Activated CD4-positive, alpha-beta T cell treated with anti-CD3 and anti-CD28 coated beads, Interleukin-2, amount 50 U/mL, for 1 hour (primary cell): ENCODE measurements at places on chromosomes 3 and 15.

- DNase-seq = no peak
Observed at GRCh38 chr3:149395107-149396089, 17.9 kb upstream of the TM4SF1 start.

DNA sequence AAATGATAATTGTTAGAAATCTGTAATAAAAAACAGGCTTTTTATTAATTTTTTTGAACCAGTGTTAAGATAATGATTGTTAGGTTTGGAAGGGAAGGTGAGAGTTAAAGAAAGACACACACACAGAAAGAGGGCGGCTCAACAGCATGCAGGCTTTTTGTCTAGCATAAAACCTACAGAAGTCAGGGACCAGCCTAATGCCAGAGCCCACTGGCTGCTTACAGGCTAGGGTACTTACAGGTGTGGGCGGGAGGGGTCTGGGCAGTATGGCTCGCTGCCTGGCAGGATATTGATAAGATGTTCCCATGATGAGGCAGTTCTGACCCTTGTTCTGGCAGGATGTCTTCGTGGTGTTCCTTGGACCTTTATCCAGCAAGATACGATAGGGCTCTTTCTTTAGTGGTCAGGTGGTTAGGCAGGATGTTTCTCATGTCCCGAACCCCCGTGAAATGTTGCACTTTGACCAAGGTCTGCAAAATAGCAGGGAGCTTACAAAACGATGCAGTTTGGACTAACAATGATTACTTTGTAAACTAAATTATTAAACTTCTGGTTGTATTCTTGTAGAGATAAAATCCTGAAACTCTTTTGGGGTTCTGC, 84.7 kb downstream of the DCUN1D1 start:
- no peak for DNase-seq

DNA sequence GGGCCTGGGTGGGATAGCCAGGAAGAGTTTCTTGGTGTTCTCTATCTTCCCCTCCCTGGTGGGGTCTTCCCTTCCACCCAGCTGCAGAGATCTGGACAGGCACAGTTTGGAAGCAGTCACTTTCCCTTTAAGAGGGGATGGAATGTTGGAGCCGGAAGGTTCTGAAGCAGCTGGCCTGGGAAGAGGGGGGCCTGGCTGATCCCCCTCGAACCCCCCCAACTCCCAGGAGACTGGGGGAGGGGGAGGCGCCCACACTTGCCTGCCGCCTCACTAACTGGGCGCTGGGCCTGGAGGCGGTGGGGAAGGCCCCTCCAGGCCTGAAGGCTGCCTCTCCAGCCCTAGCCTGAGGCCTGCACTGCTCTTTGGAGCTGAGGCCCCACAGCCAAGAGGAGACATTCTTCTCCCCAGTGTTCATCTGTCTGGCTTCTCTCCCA, 1.4 kb downstream of the DVL3 start:
- DNase-seq = no peak

DNA sequence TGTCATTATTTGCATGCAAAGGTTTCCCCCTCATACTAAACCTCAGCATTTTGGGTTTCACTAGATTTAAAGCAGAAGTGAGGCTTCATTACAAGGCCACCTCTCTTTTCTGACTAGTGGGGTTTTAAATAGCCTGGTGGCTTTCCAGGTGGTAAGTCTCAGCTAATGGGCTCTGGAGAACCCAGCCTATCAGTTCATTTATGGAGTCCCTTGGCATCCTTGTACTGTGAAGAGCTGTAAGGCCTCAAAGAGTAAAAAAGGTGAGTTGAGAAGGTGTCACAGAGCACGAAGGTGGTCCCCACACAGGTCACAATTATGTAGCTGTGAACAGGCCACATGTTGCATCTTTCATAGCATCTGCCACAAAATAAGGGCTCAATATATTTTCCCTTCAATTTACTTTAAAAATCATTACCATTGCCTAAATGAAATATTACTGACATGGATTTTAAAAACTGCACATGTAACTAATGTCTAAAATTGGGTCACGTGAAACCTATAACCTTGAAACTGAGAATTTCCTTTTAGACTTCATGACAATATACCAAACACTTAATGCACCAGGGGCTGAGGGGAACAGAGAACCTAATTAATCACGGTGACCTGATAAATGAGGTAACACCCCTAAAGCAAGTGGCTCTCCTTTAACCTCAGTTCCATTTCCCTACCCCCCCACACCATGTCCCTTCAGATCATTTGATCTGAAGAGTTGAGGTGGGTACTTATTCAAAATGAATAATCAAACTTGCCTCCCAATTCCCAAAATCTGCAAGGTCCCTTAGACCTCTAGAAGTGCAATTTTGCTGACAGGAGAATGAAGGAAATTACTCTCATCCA, 1.3 kb downstream of the NGLY1 start:
- no peak for DNase-seq

DNA sequence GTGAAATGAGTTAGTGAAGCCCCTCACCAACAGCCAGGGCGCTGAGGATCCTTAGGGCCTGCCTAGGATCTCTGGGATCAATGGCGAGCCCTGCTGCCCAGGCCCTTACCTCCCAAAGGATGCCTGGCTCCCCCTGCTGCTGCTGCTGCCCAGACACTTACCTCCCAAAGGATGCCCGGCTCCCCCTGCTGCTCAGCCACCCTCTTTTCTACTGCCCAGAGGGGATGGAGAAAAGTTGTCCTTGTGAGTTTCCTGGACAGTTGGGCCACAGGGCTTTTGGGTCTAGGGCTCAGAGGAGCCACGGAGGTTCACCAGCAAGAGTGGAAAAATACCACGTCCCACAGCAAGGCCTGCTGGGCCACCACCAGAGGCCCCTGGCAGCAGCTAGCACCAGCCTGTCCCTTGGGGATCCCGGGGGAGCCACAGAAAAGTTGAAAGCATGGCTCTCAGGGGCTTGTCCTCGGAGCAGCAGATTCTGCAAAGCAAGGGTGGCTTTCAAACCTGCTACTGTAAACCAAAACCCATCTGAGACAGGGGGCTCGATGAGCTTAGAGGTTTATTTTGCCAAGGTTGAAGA, 59.4 kb downstream of the SLC6A6 start:
- DNase-seq = peak; percentile 44

- DNase-seq = no peak
Observed at GRCh38 chr3:154223519-154223918, 100.8 kb downstream of the DHX36 start.

DNA sequence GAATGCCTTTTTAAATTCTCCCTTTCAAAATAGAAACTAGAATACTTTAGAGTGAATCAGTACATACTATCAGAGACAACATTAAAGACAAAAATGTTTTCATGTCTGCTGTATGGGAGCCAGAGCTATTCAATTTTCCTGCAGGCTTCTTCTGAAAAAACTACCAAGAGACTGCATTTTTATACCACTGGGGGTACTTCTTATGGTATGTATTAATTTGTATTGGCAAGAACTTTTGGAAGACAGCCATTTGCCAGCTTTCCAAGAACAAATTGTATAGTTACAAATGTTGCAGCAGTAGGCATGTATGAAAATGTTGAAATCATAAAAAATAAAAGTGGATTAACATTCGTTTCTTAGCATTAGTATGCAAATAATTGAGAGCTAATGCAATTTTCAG, 1010.0 kb upstream of the CADM2 start:
- no peak for DNase-seq

- DNase-seq = no peak
Observed at GRCh38 chr3:22606461-22606860, 596.7 kb upstream of the UBE2E2 start.

- no peak for DNase-seq
Observed at GRCh38 chr15:68775671-68776476, 44.8 kb downstream of the ANP32A start.

DNA sequence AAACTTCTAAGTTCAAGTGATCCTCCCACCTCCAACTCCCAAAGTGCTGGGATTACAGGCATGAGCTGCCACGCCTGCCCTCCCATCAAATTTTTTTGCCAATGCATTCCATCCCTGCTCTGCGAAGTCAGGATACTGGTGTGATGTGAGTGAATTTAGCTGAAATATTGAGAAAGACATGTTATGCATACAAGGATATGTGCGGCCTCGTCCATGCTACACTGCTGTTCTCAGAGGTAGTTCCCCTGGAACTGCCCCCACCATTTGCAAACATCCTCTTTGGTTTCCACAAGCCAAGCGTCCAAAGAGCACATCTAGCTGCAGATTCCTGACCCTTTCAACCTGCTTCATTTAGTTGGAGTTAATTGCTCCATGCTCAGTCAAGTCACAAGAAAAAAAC, 36.5 kb upstream of the BCL2A1 start:
- no peak for DNase-seq

DNA sequence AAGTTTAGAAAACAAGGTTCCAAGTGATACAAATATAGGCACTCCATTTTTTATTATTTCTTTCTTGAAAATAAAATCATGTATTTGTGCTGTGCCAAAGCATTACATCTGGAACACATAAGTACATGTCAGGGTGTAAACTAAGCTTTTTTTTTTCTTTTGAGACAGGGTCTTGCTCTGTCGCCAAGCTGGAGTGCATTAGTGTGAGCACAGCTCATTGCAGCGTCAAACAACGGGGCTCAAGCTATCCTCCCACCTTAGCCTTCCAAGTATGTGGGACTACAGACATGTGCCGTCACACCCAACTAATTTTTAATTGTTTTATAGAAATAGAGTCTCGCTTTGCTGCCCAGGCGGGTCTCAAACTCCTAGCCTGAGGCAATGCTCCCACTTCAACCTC, 9.0 kb downstream of the SPATA12 start:
- no peak for DNase-seq

- no peak for DNase-seq
Observed at GRCh38 chr15:48592221-48592731, 53.2 kb downstream of the FBN1 start.

DNA sequence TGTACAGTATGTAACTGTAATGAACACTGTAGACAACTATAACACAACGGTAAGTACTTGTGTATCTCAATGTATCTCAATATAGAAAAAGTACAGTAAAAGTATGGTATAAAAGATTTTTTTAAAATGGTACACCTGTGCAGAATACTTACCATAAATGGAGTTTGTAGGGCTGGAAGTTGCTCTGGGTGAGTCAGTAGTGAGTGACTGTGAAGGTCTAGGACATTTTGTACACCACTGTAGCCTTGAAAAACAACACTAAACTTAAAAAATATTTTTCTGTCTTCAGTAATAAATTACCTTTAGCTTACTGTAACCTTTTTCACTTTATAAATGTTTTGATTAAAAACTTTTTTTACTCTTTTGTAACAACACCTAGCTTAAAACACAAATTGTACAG, 142.9 kb downstream of the ATG7 start:
- DNase-seq = no peak

- no peak for DNase-seq
Observed at GRCh38 chr3:69890084-69890483, 109.4 kb upstream of the SAMMSON start.

GRCh38 chr3:107367353-107367752, 9.9 kb upstream of the CCDC54 start:
- no peak for DNase-seq

- no peak for DNase-seq
Observed at GRCh38 chr3:187006864-187007630, 76.7 kb downstream of the ST6GAL1 start.

- no peak for DNase-seq
Observed at GRCh38 chr3:127821394-127821793, 921 bp downstream of the MGLL start.

GRCh38 chr3:188516515-188516914, 362.6 kb downstream of the LPP start:
- DNase-seq = no peak

- no peak for DNase-seq
Observed at GRCh38 chr3:46236294-46237054, 5.8 kb upstream of the CCR3 start.

DNA sequence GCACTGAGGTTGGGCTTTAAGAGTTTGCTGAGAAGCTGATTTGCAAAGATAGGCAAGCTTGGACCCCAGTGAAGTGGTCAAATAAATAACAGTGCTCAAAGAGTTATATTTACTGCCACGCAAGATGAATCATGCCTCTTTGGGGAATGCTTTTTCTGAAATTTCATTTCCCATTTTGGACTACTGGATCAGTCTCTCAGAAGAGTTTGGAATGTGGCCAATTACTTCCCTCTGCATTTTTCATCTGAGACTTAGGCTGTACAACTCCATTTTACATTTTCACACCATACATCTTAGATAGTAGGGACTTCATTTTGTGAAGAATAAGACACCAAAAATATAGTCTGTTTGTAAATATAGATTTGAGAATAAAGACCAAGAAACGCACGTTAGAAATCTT, 419.7 kb downstream of the FGF12 start:
- DNase-seq = no peak

DNA sequence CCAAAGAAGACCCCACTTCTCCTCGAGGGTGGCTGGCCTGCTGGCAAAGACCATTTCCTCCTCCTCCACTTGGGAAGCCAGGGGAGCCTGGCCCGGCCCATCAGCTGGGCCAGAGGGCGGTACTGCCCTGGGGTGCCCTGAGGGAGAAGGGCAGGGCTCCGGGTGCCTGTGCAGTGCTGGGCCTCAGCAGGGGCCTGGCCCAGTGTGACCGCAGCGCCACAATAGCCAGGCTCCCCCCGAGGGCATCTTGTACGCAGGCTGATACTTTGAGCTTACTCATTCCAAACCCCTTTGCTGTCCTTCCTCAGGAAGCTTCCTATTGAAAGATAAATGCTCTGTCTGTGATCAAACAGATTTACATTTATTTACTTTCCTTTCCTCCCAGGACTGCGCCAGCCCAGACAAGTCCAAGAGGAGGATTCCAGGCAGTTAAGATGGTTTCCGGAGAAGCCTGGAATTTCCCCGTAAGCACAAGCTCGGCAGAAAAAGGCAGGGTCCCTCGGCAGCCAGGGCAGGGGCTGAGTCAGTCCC, 240.1 kb downstream of the XXYLT1 start:
- no peak for DNase-seq

GRCh38 chr3:172138193-172138537, 98.8 kb downstream of the FNDC3B start:
- no peak for DNase-seq

GRCh38 chr15:98830034-98830634, 177.5 kb downstream of the PGPEP1L start:
- DNase-seq = no peak

DNA sequence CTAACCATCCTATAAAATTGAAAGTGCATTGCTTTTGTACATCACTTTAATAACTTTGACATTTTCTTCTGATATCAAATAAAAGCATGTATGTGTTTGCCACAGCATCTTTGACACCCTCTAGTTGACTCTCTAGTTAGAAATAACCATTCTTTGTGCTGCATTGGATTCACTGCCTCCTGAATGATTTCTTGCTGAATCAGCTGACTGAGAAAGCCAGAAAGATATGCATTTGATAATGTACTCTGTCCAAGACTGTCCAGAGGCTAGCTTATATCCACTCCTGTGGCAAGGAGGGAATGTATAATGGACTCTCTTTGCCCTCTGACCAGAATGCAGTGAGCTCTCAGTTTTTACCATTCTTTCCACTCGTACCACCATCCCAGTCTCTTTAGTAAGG, 6.2 kb downstream of the RAB11A start:
- no peak for DNase-seq

- DNase-seq = no peak
Observed at GRCh38 chr15:85412066-85412465, 31.7 kb downstream of the AKAP13 start.

DNA sequence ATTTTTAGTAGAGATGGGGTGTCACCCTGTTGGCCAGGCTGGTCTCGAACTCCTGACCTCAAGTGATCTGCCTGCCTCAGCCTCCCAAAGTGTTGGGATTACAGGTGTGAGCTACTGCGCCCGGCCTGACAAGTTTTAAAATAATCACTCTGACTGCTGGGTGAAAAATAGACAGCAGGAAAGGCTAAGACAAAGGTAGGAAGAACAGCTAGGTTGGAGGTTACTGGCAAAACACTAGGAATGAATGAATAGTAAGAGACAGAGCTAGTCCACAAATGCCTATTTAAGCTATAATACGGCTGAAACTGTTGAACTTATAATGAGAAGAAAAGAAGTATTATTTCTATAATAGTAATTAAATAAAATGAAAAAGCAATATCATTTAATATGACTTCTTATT, 46.7 kb upstream of the RAP2B start:
- DNase-seq = no peak
